ENCODE measurements at places on chromosomes 3 and 15. TPM values are rescaled to one million over a fixed set of nuclear protein-coding genes. Genes with fewer than 3 reads are reported as not detected.

The CPEB1 gene
- total RNA-seq: 1.2 TPM

The DNAH12 gene
- 0.20 TPM for total RNA-seq

The HGD gene
- total RNA-seq: 1.0 TPM

The PGBD4 gene
- 1.3 TPM for total RNA-seq

The FANCD2 gene
- 1.4 TPM for total RNA-seq

The ADIPOQ gene
- total RNA-seq: 0.88 TPM

The CCDC54 gene
- total RNA-seq: not detected

The GRAMD1C gene
- 1.6 TPM for total RNA-seq

The AMT gene
- 0.39 TPM for total RNA-seq

The C3orf49 gene
- total RNA-seq: not detected

The FETUB gene
- not detected for total RNA-seq

The CEMIP gene
- total RNA-seq: 73.9 TPM

The CAPN3 gene
- total RNA-seq: 2.4 TPM

The LMAN1L gene
- total RNA-seq: not detected

The GOLGA6L7 gene
- not detected for total RNA-seq

The CMTM7 gene
- 22.5 TPM for total RNA-seq

The HTR3E gene
- not detected for total RNA-seq

The BCHE gene
- total RNA-seq: 1.9 TPM

Data from cardiac ventricle fibroblast (primary cell).